Endodermal cell (in vitro differentiated cells): ENCODE measurements at places on chromosomes 6 and 20. TPM values are rescaled to one million over a fixed set of nuclear protein-coding genes. Genes with fewer than 3 reads are reported as not detected.
A peak's percentile ranks its signal among the peaks of the same experiment; 100 is the strongest.

TENT5A gene
- 4.3 and 4.8 TPM in 2 replicates for total RNA-seq

OPRL1 gene
- total RNA-seq = 3.3 and 4.1 TPM in 2 replicates

RSPH9 gene
- 0.38 to 1.5 TPM (median 0.64 TPM) in 3 replicates for total RNA-seq

GSTA3 gene
- not detected in 2 replicates for total RNA-seq

OGFRL1 gene
- 9.1 and 12.4 TPM in 2 replicates for total RNA-seq

ASXL1 gene
- total RNA-seq = 85.2 and 98.6 TPM in 2 replicates

SYNGAP1 gene
- total RNA-seq = 93.5 to 102 TPM (median 94.2 TPM) in 3 replicates

SLC35D3 gene
- 0.15 TPM in 1 of 3 replicates, not detected in the others for total RNA-seq

DEFB124 gene
- not detected in 2 replicates for total RNA-seq

CST2 gene
- total RNA-seq = 0.62 and 1.6 TPM in 2 replicates

LAMA2 gene
- total RNA-seq = 2.9 and 4.1 TPM in 2 replicates

GRCh38 chr6:25749837-25750236 is 4.7 kb upstream of the SLC17A4 start:
- DNase-seq = no peak

- DNase-seq = peak; percentile 66
Measured at GRCh38 chr6:16494793-16495192, 256.4 kb downstream of the GMPR start.

DNA sequence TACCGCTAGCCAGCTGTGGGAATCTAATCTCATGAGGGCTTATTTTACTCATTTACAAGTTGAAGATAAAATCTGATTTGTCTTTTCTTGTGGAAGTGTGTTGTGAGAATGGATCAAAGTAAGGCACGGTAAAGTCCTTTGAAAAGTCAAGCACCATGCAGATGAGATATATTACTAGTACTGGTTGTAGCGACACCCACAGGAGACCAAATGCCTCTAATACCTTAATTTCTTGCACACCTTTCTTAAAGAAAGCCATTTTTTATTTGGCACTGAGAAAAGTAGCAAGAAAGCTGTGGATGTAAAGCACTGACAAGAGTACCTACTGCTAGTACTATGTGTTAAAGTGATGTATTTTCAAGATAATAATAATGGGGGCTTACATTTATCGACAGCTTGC is 191.0 kb upstream of the MMS22L start:
- DNase-seq = no peak

DNA sequence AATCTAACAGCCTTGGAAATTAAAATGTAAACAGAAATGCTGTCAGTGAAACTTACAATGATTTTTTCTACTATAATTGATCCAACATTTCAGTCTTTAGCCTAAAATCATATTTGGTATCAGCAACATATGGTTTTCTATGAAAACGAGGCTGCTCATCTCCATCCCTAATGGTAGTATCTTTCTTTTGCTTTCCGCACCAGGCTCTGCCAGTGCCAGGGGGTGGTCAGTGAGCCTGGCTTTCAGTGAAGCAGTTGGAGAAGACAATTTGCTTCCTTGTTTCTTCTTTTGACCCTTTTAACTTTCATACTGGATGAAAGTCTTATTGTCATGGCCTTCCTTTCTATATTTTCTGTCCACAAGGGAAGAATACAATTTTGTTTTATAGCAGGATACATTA is 258.4 kb downstream of the ARID1B start:
- no peak for DNase-seq

GRCh38 chr6:167815296-167815980 is 11.3 kb upstream of the AFDN start:
- DNase-seq = no peak

- DNase-seq = no peak
Measured at GRCh38 chr6:15020119-15020770, 225.6 kb upstream of the JARID2 start.

- DNase-seq = no peak
Measured at GRCh38 chr20:2698912-2699311, 6.3 kb downstream of the EBF4 start.

DNA sequence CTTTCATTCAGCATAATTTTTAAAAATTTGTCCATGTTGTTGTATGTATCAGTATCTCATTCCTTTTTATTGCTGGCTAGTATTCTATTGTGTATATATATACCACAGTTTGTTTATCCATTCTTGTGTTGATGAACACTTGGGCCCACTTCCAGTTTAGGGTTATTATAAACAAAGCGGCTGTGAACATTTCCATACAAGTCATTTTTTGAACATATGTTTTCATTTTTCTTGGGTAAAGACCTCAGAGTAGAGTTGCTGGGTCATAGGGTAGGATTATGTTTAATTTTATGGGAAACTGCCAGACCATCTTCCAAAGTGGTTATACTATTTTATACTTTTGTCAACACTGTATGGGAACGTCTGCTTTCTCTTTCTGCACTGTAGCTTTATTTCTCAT is 55.3 kb downstream of the RBM24 start:
- DNase-seq = no peak

DNA sequence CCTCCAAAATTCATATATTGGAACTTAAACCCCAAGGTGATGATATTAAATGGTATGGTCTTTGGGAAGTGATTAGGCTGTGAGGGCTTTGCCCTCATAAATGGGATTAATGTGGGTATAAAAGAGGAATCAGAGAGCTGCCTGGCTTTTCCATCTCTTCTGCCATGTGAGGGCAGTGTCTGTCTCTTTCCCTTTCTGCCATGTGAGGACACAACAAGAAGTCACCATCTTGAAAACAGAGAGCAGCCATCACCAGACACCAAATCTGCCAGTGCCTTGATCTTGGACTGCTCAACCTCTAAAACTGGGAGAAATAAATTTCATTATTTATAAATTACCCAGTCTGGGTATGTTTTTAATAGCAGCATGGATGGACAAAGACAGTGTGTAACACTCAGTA is 263.0 kb downstream of the PAX1 start:
- no peak for DNase-seq

GRCh38 chr6:38640216-38640909 is 634 bp upstream of the BTBD9 start:
- no peak for DNase-seq

DNA sequence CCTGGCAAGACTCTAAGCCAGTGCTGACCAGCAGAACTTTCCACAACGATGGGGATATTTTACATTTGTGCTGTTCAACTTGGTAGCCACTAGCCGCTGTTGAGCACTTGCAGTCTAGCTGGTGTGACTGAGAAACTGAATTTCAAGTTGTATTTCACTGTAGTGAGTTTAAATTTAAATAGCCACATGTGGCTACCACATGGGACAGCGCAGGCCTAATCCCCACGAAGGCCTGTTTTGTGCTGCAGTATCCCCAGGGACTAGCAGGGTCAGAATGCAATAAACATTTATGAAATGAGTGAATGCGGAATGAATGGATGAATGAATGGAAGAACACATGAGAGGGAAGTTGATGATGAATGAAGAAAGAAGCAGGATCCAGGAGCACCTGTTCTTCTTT is 115.8 kb downstream of the TRERF1 start:
- no peak for DNase-seq

- DNase-seq = no peak
Measured at GRCh38 chr6:48986105-48986504, 476.9 kb downstream of the MMUT start.

- no peak for DNase-seq
Measured at GRCh38 chr6:150740453-150740852, 125.0 kb upstream of the MTHFD1L start.

GRCh38 chr6:35050757-35051330 is 90.3 kb downstream of the TCP11 start:
- no peak for DNase-seq

GRCh38 chr6:45666846-45667245 is 289.1 kb upstream of the SUPT3H start:
- DNase-seq = no peak

DNA sequence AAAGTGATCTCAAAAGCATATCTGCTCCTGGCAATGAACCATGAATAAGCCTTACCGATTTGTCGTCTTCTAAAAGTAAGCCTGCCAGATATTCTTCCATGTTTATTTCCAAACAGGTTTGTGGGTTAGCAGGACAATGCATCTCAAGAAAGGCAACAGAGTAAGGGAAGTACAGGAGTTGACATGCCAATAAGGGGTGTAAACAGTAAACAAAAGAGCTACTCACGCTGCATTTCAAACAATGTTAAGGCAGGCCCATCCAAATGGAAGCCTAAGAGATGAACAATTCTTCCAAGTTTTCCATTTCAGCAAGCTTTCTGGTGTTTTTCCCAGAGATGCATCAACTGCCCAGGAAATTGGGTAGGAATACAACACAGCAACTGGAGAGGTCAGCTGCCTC is 27.8 kb upstream of the CRIP3 start:
- DNase-seq = no peak

DNA sequence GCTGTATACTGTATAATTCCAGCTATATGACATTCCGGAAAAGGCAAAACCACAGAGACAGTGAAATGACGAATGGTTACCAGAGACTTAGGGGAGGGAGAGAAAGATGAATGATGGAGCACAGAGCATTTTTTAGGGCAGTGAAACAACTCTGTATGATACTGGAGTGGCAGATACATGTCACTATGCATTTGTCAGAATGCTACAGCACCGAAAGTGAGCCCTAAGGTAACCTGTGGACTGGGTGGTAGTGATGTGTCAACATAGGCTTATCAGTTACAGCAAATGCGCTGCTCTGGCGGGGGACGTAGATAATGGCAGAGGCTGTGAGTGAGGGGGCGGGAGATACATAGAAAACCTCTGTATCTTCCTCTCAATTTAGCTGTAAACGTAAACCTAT is 201.3 kb upstream of the SSTR4 start:
- DNase-seq = peak; percentile 43

- DNase-seq = peak; percentile 37
Measured at GRCh38 chr6:10598084-10598960, 77.2 kb downstream of the GCNT2 start.

DNA sequence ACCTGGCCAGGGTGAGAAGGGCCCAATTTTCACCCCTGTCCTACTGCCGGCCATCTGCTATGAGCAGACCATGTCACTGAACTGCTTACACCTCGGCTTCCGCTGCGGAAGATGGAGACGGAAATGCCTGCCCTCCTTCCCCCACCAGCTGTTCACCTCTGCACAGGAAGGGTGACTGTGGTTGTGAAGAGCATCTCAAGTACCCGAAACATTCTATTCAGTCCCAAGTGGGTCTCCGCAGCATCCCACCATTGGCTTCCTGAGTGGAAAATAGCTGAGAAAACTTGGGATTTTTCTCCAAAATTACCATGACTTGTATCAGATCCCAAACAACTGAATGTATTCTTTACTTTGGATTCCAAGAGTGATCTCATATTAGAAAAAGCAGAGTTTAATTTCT is 16.1 kb downstream of the DOK5 start:
- no peak for DNase-seq

- DNase-seq = no peak
Measured at GRCh38 chr6:152380993-152381898, 255.9 kb downstream of the SYNE1 start.

GRCh38 chr20:26208296-26209091 is 511.8 kb upstream of the ZNF337 start:
- DNase-seq = peak; percentile 84

DNA sequence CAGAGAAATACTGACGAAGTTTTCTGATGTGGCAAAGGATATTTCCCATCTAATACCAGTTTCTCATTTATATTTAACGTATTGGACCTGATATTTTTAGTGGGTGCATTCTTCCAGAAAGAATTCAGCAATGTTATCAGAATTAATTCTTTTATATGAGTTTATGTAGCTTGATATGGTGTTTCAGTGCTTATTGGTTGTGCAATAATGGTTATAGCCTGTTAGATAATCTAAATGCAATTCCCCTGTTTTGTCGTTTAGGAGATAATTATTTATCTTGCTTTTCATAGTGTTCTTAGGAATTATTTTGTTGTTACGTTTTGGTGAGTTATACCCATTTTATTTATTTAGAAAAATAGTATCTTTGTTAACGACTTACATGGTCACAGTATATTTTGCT is 51.4 kb upstream of the TMEM181 start:
- no peak for DNase-seq

DNA sequence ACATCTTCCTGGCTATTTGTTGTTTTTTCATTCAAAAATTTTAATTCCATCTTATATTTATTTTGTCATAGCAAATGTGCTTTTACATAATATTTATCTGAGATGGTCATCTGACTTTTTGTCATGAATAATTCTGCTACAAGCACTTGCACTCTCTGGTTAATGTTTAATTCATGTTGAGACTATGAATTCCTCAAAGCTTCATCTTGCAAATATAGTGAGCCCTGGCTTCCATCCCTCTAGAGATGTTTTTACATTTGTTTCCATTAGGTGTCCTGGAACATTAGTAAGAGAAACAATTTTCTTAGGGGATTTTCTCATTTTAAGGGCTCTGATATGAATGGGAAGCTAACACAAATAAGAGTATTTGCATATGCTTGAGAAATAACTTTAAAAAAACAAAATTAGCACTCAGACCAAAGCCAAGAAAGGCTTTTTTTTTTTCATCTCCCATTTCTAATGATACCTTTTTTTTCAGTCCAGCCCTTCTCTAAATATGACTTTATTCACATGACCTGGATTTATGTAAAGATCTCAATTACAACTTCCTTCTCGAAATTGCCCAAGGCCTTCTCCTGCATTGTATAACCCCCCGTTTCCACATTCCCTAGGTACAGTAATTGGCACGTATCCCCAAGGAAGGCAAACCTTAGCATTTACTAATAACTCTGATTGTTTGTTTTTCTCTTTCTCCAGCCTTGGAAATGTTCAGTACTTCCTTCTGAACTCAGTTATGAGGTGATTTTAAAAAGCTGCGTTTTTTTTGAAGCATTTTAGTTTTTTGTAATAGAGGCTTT is 797.0 kb upstream of the GJE1 start:
- DNase-seq = no peak

DNA sequence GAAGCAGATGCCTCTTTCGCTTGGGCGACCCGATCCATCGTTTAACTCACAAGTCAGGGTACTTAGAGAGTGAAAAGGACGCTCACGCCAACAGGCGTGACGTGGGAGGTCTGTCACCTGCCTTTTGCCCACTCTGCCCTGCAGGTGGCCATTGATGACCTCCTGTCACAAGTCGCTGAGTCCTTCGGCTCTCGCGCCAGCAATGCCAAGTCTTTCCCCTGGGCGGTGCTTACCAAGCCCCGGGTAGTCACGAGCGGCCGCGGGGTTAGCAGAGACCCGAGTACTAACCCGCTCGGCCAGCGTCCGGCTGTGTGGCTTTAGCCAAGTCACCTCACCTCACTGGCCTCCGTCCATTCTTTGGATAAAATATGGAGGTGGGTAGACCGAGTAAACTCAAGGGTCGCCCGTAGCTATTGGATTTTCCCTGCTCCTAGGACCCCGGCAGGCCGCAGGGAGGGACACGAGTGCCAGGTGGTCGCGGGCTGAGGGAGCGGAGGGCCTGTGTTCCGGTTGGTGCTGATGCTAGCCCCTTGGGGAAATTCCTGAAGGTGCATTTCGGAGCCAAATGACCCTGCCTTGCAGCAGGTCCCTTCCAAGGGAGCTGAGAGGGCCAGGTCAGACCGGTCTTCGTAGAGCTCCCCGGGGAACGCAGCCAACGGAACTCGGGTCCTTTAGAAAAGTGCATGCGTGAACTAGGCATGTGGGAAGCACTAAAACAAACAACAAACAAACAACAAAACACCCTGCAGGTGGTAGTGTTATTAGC is 668 bp downstream of the PKIB start:
- DNase-seq = peak; percentile 64
